ENCODE measurements at places on chromosomes 3 and 15.

DNA sequence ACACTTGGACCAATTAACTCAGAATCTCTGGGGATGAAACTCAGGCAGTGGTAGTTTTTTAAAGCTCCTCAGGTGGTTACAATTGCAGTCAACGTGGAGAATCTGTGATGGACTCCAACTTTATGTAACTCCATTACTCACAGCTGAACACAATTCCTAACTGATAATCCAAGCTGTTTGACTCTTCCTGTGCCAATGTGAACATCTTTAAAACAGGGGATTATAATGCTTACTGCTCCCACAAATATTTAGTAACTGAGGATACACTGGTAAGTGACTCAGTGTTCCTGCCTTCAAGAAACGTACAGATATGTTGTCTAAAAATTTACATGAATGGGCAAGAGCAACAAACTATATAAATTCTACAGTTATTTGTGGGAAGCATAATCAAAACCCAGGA is 85.6 kb downstream of the OSBPL10 start:
- DNase-seq = no peak

DNA sequence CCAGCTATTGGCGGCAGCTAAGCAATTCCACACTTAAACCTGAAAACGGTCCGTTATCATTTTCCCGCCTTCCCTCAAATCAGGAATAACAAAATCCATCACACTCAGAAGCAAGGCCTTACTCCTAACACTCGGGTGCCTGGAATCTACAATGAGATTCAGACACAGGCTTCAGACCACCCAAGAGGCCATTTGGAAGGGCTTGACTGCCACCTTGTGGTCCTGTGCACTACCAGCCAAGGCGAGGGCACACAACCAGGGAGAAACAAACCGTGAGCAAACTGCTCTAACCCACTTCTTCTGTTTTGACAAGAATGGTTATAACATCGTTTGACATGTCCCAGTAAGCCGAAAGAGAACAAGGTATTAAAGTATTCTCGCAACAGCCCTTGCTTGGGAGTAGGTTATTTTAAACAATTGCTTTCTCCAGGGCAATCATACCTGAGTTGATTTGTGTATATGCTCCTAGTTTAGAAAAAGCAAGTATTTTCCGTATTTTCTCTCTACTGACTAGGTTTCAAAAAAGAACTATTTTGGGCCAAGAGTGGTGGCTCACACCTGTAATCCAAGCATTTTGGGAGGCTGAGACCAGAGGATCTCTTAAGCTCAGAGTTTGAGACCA is 40.1 kb upstream of the TAFA4 start:
- no peak for DNase-seq

- DNase-seq = no peak
Observed at GRCh38 chr15:72983801-72984545, 68.3 kb upstream of the NEO1 start.

- no peak for DNase-seq
Observed at GRCh38 chr3:138638641-138639040, 30.1 kb downstream of the FAIM start.

- no peak for DNase-seq
Observed at GRCh38 chr3:135325726-135326235, 530.7 kb downstream of the EPHB1 start.

DNA sequence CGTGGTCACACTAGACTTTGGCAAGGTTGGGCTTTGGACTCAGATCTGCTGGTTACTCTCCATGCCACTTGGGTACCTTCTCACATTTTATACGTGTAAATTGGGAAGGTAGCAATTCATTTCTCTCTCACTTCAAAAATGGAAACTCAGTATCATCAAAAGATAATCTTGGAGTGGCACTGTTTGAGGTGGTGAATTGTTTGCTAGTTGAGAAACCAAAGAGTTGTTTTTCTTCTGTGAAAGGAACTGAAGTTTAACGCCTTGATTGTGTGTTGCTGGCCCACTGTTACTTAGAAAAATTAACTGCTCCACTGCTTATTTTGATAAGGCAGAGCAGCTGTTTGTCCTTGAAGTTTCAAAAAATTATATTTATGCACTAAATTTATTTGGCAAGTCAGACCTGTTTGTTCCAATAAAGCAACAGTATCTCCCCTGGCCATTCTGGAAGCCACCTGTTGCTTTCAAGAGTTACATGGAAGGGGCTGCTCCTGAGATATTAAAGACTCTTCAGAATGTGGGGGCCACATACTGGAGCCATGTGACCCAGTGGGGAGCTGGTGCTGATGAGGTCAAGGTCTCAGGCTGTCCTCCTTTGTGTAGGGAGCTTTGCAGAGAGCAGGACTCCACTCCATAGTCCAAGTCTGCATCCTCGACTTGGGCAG is 16.2 kb downstream of the PLCL2 start:
- DNase-seq = no peak

DNA sequence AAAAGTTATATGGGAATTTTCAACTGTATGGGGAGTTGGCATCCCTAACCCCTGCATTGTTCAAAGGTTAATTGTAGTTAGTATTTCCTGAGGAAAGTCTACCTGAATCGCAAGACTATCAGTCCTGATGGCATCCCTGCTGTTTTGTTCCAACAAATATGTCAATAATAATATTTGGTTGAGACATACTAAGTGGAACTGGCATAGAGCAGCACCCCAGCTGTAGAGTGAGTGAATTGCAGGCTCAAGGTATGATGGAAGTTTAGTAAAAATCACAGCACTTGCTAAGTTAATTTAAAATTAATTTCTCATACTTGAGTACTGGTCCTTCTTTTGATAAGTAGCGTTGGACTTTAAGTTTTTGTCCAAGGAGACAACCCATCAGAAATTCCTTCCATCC is 18.0 kb upstream of the COMMD2 start:
- DNase-seq = no peak

DNA sequence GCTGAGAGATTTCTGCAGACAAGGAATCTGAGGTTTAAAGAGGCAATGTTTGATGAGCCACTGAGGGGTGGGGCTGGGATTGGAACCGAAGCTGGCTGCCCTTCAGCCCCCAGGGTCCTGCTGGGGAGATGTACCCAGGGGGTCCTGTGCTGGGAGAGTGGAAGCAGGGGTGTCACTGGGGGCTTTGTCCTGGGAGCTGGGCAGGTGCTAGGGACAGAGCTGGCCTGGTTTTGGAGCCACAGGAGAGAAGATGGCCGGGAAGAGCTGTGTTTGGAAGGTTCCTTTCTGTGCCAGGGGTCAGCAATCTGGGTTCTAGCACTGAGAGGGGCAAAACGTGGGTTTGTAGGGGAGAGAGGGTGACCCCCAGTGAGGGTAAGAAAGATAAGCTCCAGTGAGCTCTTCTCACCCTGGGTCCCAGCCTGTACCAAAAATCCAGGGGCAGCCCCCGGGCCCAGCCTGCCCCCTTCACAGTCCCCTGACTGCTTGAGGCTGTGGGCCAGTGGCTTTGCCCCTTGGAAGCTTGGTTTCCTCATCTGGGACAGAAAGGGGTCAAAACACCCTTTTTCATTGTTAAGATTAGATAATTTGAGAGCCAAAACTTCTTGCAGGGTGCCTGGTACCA is 69.6 kb downstream of the SMAD3 start:
- no peak for DNase-seq

DNA sequence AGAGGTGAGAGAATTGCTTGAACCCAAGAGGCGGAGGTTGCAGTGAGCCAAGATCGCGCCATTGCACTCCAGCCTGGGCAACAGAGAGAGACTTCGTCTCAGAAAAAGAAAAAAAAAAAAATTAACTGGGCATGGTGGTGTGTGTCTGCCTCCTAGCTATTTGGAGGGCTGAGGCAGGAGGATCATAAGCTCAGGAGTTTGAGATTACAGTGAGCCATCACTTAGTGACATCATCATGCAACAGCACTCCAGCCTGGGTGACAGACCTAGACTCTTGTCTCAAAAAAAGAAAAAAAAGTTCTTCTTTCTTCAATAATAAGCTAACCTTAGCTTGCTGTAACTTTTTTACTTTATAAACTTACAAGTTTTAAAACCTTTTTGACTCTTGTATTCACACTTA is 99.8 kb downstream of the SLMAP start:
- DNase-seq = no peak

DNA sequence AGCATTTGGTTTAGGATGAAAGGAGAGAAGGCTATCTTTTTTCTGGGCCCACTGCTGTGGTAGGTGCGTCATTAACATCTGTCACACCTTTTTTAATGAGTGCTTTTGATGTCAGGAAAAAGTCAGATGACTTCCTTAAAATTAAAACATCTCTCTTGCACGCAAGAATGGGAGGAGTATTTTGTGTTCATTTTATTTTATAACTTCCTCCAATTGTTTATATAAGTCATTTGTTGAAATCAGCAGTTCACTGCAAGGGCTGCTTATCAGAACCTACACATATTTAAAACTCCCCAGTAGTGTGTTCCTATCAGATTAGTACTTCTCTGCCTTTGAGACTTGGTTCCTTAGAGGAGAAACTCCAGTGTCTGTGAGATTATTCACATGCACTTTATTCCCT is 143.8 kb downstream of the NEO1 start:
- no peak for DNase-seq

- no peak for DNase-seq
Observed at GRCh38 chr3:154668187-154668586, 238.2 kb upstream of the GPR149 start.

DNA sequence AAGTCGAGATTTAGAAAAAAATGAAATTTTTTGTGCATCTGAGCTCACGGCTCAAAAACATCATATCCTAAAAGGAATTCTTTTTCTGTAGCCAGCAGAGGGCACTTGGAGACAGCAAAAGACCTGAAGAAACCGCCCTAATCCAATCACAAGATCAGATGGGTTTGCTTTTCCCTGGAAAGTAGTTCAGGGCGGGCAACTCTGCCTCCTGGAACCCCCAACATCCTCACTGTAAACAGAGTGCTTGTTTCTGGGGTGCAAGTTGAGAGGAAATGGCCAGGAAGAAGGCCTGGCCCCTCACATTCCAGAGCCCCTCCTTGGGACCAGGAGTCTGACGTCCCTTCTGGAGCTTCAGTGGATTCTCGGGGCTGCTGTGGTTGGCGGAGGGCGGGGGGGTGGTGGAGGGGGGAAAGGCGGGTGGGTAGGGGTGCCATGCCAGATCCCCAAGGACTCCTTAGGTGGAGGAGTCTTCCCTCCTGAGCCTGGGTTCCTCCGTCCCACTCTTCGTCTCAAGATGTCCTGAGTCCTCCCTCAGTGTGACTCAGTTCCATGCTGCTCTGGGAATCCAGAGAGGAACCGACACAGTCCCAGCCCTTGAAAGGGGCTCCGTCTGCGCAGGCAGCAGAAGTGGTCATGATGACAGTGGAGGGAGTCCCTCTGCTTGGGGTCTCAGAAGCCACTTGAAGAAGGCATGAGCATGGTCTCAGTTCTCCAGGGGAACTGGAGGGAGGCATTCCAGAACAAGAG is 35.9 kb downstream of the CCK start:
- DNase-seq = no peak

- DNase-seq = no peak
Observed at GRCh38 chr15:46315434-46315833, 680.6 kb downstream of the SQOR start.

DNA sequence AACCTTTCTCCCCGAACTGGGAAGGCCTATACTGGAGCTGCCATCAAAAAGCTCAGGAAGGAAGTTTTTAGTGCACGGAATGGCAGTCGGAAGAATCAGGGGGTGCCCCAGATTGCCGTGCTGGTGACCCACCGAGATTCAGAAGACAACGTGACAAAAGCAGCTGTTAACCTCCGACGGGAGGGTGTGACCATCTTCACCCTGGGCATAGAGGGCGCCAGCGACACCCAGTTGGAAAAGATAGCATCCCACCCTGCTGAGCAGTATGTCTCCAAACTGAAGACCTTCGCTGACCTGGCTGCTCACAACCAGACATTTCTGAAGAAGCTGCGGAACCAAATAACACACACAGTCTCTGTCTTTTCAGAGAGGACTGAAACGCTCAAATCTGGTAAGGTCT is 48.2 kb downstream of the COL6A6 start:
- DNase-seq = no peak

- peak; percentile 21 for DNase-seq
Observed at GRCh38 chr3:115040673-115041286, 106.3 kb downstream of the ZBTB20 start.

DNA sequence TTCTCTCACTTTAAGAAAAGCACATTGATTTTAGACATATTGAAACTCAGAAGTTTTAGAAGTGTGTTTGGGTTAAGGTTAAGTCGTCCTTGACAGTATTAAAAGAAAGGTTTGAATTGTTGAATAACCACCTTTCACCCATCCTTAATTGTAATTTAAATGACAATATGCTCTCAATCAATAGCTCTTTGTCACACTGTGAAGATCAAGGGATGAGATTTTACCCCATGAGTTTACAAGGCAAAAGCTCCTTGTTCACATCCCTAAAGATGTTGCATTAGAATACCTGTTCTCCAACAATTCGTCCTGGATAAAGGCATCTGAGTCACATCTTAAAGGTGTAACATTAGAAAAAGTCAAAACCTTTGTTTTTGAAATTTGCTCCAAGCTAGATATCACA is 220.4 kb upstream of the MDFIC2 start:
- no peak for DNase-seq
